Urinary bladder (tissue), 4 donors: ENCODE measurements at places on chromosomes 5 and 9. TPM values are rescaled to one million over a fixed set of nuclear protein-coding genes. Genes with fewer than 3 reads are reported as not detected.

Gene CDHR2
- not detected for total RNA-seq

DNA sequence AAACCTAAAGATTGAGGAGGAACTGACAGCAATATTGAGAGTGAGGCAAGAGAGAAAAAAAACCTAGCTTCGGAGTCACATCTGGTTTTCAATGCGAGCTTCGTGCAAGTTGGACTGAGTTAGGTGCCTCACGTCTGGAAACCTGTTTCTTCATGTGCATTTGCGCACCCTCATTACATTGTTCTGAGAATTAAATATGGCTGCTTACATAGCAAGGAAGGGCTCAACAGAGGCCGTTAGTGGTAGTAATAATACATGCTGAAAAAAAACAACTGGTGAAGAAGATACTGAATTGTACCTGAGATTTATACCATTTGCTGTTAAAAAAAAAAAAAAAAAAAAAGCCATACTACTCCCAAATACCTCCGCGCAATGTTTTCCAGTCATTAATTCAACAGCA, 18.6 kb downstream of the DNAJA1 start:
- DNase-seq: no peak

DNA sequence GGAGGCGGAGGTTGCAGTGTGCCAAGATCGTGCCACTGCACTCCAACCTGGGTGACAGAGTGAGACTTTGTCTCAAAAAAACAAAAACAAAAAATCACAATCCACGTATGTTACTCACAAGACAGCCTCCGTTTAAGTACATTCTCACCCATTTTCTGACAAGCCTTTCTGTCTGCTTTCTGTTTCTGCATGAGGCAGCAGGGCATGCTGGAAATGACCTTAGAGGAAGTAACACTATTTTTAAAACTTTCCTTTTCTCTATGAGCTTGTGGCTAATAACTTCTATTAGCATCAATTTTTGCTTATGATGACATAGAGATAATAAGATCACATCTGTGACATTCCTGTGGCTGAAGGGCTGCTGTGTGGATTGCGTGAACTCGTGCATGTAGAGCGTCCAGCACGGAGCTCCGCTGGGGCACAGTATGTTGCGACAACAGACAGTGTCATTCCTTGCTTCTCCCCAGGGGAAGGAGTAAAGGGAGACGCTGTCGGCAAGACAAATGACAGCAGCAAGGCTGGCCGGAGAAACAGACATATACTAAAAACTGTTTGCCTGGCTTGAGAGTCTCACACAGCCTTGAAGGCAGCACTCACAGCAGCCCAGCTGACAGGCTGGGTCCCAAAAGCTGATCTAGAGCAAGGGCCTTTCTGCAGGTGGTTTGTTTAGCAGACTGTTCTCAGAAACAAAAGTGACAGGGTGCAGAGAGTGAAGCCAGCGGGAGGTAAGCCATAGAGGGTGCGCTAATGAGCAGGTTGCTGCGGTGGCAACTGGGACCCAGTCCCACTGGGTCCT, 1.6 kb downstream of the BTNL3 start:
- DNase-seq: no peak

Gene TAF11L9
- total RNA-seq: not detected

- DNase-seq: no peak
Measured at GRCh38 chr9:122684851-122685250, 9.9 kb downstream of the OR1L3 start.

GRCh38 chr9:38686933-38687332, 33.0 kb downstream of the FAM240B start:
- no peak for DNase-seq
